ENCODE measurements at places on chromosomes 5 and 9.

- no peak for DNase-seq
Measured at GRCh38 chr9:93379051-93379450, 72.4 kb upstream of the FAM120A start.

- DNase-seq = no peak
Measured at GRCh38 chr9:33017283-33018041, 7.6 kb upstream of the DNAJA1 start.

- DNase-seq = no peak
Measured at GRCh38 chr5:142221091-142221860, 103.5 kb downstream of the SPRY4 start.

DNA sequence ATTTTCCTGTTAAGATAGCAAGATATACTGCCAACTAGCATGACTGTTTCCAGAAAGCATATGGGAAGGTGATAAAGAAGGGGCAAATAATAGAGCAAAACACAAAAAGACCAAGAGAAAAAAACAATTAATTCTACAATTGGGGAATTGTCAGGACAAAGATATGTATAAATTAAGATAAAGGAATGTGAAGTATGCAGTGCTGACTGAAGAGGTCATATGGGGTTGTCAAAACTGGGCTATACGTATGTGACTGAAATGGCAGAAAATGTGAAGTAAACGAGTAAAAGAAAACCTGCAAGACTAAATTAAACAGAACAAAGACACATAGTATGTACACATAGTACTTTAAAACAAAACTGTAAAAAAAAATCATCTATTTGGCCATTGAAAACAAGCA, 222.3 kb downstream of the ARL15 start:
- DNase-seq = no peak

Measured in left forelimb (tissue), 1 donor.